ENCODE measurements at places on chromosomes 13 and 19. TPM values are rescaled to one million over a fixed set of nuclear protein-coding genes. Genes with fewer than 3 reads are reported as not detected.

The PSG2 gene
- 0.45 TPM for total RNA-seq

DNA sequence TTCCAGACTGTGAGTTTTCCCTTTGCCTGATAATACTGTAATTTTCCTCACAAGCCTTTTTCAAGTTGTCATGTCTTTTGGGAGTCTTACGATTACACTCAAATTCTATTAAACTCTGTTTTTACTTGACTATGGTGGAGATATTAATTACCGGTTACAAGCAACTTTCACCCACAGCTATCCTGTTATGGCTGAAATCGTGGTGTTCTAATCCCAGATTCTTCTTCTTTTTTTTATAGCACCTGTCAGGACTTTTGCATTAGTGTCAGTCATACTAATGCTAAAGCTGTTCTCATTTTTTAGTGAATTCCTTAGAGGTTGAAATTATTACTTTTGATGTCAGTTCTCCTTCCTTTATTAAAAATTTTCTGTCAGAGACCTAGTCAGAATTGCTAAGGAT is 187.8 kb upstream of the CSNK1A1L start:
- H3K27me3 ChIP-seq: no peaks in the 10 kb centered on the region
- DNase-seq: no peak
- H3K4me1 ChIP-seq: no peaks in the 10 kb centered on the region

GRCh38 chr19:35005256-35005977 is 5.3 kb downstream of the GRAMD1A start:
- DNase-seq: no peak
- peaks cover 55% of the 10 kb centered on the region for H3K4me1 ChIP-seq
- H3K27ac ChIP-seq: peak overlapping the region; percentile 98

- no peaks in the 10 kb centered on the region for H3K27me3 ChIP-seq
- no peak overlapping the region for H3K4me3 ChIP-seq
- no peak overlapping the region for H3K27ac ChIP-seq
- no peak for DNase-seq
- H3K4me1 ChIP-seq: no peaks in the 10 kb centered on the region
Observed at GRCh38 chr13:51739027-51739764, 64.8 kb downstream of the DHRS12 start.

DNA sequence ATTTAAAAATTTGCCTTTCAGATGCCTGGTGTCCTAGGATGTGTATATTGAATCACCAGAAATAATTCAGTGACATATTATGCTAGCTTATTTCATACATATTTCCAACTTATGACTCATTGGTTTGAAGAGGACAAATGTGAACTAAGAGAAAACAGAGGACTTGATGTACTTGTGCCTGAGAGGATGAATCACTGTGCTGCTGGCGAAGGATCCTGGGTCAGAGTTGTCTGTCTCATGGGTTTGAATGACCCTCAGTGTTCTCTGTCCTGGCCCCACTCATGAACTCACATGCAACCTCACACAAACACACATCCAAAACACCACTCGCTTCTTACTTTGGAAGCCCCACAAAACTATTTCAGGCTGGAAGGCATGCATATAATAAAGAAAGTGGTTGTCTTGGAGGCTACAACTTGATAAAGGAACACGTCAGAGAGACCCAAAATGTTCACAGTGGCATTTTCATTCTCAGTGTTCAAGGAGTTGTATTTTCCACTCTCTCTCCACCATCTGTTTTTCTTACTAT is 129.0 kb upstream of the SPRY2 start:
- no peaks in the 10 kb centered on the region for H3K4me1 ChIP-seq
- no peaks in the 10 kb centered on the region for H3K36me3 ChIP-seq
- H3K4me3 ChIP-seq: no peak overlapping the region
- no peak overlapping the region for H3K27ac ChIP-seq

DNA sequence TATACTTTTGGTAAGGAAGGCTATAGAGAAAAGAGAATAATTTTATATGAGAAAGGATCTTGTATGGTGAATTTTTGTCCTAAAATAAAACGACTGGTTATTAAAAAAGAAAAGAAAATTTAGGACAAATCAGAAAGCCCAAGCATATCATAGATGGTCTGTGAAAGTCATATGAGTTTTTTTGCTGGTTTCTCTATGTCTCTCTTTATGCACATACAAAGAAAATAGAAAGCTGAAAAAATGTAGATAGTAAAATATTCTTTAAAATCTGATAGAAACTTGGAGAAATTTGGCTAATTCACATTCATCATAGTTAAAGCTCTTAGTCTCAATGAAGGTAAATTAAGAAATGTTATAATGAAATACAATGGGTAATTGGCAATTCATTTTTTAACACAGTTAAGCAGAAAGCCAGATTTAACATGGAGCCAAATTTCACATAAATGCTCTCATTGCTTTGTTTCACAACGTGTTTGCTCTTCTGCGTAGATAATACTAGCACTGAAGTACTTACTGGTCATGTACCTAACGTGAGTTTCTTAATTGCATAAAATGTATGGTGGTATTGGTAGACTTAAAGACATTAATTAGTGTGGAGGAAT is 621.5 kb upstream of the ATXN8OS start:
- no peaks in the 10 kb centered on the region for H3K36me3 ChIP-seq
- H3K4me3 ChIP-seq: no peak overlapping the region
- no peak for DNase-seq
- no peaks in the 10 kb centered on the region for H3K4me1 ChIP-seq
- H3K27ac ChIP-seq: no peak overlapping the region

DNA sequence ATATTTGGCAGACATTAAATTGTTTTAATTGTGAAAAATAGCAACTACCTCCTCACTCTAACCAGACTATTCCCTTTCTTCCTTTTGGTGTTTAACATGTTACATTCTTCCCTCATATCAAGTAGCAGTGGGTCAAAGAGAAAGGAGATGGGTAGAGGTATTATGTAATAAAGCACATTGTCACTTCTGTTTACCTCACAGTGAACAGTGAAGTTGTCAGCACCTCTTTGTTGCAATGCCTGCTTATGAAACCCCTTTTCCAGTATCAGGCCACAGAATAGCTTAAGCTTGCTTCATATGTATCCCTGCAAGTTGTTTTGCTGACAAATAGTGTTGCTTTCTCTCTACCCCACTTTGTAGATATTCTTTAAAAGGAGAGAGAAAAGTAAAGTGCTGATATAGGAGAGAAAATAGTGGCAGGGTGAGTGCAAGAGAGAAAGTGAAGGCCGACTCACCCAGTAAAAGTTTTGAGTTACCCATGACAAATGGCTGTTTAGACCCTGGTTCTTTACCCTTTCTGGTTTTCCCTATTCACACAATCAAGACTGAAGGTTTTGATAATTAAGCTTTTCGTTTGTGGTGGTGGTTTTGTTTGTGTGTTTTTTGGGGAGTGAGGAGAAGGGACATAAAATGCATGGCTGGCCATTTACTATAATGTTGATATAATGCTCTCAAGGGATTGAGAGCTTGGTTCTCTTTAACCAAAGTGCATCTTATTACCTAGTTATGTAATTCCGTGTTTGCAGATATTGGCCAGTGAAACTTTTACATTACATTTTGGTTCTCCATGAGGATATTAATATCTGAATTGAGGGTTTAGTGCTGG is 3.7 kb downstream of the ITM2B start:
- H3K27ac ChIP-seq: no peak overlapping the region
- H3K36me3 ChIP-seq: no peaks in the 10 kb centered on the region
- H3K4me1 ChIP-seq: peaks cover 15% of the 10 kb centered on the region

GRCh38 chr13:46053162-46054012 is 841 bp upstream of the ZC3H13 start:
- H3K27me3 ChIP-seq: no peaks in the 10 kb centered on the region
- H3K27ac ChIP-seq: peak overlapping the region; percentile 91
- peaks cover 6% of the 10 kb centered on the region for H3K4me1 ChIP-seq
- DNase-seq: no peak
- peak overlapping the region; percentile 88 for H3K4me3 ChIP-seq
